ENCODE measurements at places on chromosomes 16 and 17. TPM values are rescaled to one million over a fixed set of nuclear protein-coding genes. Genes with fewer than 3 reads are reported as not detected.

The PIPOX gene
- 1.4 TPM for total RNA-seq

The SPIRE2 gene
- 11.8 TPM for total RNA-seq

The BLMH gene
- total RNA-seq, result 36.0 TPM

The KRT15 gene
- 18.7 TPM for total RNA-seq

The SDR42E2 gene
- total RNA-seq, result not detected

The CD300E gene
- not detected for total RNA-seq

The TP53TG3E gene
- total RNA-seq, result not detected

The C1QL1 gene
- 6.0 TPM for total RNA-seq

The TEDC2 gene
- total RNA-seq, result 40.7 TPM

The SLFN14 gene
- not detected for total RNA-seq

The TP53TG3 gene
- 5.6 TPM for total RNA-seq

The NPEPPS gene
- 32.6 TPM for total RNA-seq

The CFAP119 gene
- 21.3 TPM for total RNA-seq

The DECR2 gene
- total RNA-seq, result 18.3 TPM

The ZNF598 gene
- 76.5 TPM for total RNA-seq

The HBA2 gene
- total RNA-seq, result not detected

The RAB37 gene
- not detected for total RNA-seq

The TP53TG3D gene
- 3.8 TPM for total RNA-seq

The CCR7 gene
- not detected for total RNA-seq

The MT1A gene
- not detected for total RNA-seq

The BOLA2 gene
- total RNA-seq, result 182 TPM

The EME1 gene
- 31.6 TPM for total RNA-seq

The PRAC1 gene
- total RNA-seq, result not detected

The GPR179 gene
- 0.08 TPM for total RNA-seq

The CDH11 gene
- total RNA-seq, result 1.1 TPM

The OR4D1 gene
- not detected for total RNA-seq

The SPNS1 gene
- 59.7 TPM for total RNA-seq

The TANGO6 gene
- total RNA-seq, result 15.8 TPM

The CRYBA1 gene
- not detected for total RNA-seq

The CES3 gene
- 4.5 TPM for total RNA-seq

The LDAF1 gene
- total RNA-seq, result 1.3 TPM

The C16orf46 gene
- 0.96 TPM for total RNA-seq

The ENPP7 gene
- total RNA-seq, result not detected

The ALDH3A1 gene
- total RNA-seq, result not detected

The RAPGEFL1 gene
- total RNA-seq, result 7.0 TPM

The FNDC8 gene
- not detected for total RNA-seq

The EFNB3 gene
- 3.1 TPM for total RNA-seq

The KARS1 gene
- total RNA-seq, result 258 TPM

The DNAH3 gene
- not detected for total RNA-seq

The DNAAF8 gene
- total RNA-seq, result 1.5 TPM

The ALOX12 gene
- total RNA-seq, result not detected

The TRPV3 gene
- not detected for total RNA-seq

The PMFBP1 gene
- total RNA-seq, result 3.7 TPM

The INCA1 gene
- total RNA-seq, result not detected

The BRICD5 gene
- 1.3 TPM for total RNA-seq

The NUPR1 gene
- 15.4 TPM for total RNA-seq

The RGS9 gene
- 2.2 TPM for total RNA-seq

The MT4 gene
- not detected for total RNA-seq
